ENCODE measurements at places on chromosomes 13 and 19.
A peak's percentile ranks its signal among the peaks of the same experiment; 100 is the strongest.

DNA sequence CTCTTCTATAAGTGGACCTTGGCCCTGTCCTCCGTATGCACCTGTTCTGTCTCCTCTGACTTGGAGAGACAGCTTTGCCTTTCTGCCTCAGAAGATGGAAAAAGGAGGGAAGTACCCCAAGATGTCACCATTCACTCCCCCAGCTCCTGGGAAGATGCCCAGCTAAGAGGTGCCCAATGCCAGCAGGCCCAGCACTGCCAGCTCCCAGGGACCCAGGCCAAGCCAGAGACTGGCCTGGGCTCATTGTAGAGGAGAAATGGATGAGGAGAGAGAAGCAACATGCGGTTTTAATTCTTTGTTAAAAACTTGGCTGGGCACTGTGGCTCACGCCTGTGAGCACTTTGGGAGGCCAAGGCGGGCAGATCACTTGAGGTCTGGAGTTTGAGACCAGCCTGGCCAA, 111.5 kb upstream of the ZNF507 start:
- DNase-seq, result no peak

GRCh38 chr19:13700621-13701020, 63.7 kb upstream of the MRI1 start:
- DNase-seq, result no peak

- peak; percentile 61 for DNase-seq
These were observed 643.1 kb upstream of the ARGLU1 start for GRCh38 chr13:107211073-107211472.

DNA sequence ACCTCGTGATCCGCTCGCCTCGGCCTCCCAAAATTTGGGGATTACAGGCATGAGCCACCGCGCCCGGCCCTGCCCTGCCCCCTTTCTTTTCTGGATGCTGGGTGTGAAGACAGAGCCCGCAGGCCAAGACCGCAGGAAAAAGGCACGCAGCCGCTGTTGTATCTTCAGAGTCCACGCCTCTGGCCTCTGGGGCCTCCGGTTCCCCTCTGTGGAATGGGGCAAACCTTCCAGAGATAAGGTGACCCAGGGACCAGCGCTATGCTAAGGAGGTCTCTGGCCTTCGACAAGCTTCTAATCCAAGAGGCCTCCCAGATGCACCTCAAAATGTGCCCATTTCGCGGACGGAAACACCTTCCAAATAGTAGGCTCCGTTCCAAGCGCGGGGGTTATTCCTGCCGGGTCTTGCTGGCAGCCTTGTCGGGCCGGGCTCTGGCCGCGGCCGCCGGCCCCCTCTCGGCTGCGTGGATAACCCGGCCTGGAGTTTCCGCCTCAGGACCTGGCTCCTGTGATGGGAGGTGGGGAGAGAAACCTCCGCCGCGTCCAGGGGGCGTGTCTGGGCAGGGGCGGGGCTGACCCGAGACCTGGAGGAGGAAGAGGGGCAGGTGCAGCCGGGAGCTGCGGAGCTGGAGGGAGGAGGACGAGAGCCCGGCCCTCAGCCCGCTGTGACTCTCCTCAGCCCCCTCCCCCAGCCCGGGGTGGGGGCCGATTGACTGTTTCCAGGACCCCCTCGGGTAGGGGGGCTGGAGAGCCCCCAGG, 13.1 kb downstream of the TJP3 start:
- DNase-seq, result peak; percentile 60

DNA sequence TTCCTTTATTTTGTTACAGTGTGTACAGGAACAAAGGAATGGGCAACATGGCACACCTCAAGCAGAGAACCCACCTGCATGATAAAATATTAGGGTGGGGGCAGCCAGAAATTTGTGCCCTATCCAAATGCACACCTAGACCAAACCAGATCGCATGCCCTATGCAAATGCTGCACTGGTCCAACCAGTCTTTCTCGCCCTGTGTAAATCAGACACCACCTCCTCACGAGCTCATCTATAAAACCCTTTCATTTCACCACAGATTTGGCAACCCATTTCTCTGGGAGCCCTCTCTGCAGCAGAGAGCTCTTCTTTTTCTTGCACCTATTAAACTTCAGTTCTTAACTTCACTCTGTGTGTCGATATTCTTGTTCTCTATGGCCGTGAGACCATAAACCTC, 1559.2 kb downstream of the SLITRK1 start:
- DNase-seq, result no peak

Data from KG1 (cell line).